Activated CD4-positive, alpha-beta T cell treated with anti-CD3 and anti-CD28 coated beads, Interleukin-2, amount 50 U/mL, for 4 hours (primary cell): ENCODE measurements at places on chromosomes 13 and 19.
A peak's percentile ranks its signal among the peaks of the same experiment; 100 is the strongest.

GRCh38 chr19:31497709-31498108 is 148.5 kb upstream of the TSHZ3 start:
- DNase-seq = no peak

- no peak for DNase-seq
Measured at GRCh38 chr19:35585848-35586247, at the start of gene PMIS2. PMIS2 (plus strand) TSS chr19:35586173; CDS start chr19:35586260, 87 bp downstream.

DNA sequence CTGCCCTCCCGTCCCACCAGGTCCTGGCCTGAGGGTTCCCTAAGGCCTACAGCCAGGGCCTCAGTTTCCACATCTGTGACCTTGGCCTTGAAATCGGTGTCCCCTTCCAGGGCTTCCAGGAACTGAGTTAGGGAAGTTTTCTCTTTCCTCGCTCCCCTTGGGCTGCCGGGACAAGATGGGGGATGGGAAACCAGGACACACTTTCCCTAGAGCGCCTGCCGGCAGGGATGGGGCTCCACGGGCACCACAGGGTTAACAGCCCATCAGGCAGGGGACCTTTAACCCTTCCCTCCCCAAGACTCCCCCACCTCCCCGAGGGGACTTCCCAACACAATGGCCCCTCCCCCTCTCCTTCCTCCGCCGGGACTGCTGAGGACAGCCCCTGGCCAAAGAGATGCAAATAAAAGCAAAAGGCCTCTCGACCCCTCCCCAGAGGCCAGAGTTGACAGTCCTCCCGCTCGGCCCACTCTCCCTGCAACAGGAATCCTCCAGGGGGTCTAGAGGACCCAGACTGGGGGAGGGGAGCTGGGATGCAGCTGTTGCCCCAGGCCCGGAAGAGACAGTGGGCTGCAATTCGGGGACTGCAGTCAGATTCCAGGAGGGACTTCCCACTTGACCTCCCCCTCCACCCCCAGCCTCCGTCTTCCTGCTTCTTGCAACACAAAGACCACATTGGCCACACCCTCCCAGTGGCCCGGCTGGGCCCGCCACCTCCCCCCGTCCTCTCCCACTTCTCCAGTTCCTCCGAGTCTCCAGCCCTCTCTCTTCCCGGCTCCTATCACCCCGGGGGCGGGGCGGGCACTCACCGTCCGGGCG is 3.4 kb downstream of the BBC3 start:
- no peak for DNase-seq

DNA sequence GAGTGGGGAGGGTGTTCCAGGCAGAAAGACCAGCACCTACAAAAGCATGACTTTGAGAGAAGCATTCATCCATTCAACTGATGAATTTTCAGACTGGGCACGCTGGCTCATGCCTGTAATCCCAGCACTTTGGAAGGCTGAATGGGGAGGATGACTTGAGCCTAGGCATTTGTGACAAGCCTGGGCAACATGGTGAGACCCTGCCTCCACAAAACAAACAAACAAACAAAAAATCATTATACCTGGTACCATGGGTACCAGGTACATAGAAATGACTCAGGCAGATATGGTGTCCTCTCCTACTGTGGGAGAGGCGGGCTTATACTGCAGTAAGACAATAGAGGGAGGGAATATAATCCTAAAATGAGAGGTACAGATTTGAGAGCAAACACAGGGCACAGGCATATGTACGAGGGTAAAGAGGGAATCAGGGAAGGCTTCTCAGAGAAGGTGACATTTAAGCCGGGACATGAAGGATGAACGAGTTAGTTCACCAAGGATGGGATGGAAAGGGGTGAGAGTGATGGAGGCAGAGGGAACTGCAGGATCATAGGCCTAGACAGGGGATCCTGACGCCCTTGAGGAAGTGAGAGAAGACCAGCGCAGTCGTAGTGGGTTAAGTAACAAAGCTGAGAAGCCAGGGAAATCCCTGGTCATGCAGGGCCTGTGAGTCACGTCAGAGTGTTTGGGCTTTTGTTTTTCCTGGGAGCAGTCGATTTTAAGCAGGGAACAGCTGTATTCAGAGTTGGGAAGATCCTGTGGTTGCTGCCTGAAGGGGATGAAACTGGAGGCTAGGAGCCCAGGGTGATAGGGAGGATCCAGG is 2.9 kb downstream of the CYP2S1 start:
- no peak for DNase-seq

- peak; percentile 41 for DNase-seq
Measured at GRCh38 chr19:18419699-18420460, 682 bp downstream of the SSBP4 start.

DNA sequence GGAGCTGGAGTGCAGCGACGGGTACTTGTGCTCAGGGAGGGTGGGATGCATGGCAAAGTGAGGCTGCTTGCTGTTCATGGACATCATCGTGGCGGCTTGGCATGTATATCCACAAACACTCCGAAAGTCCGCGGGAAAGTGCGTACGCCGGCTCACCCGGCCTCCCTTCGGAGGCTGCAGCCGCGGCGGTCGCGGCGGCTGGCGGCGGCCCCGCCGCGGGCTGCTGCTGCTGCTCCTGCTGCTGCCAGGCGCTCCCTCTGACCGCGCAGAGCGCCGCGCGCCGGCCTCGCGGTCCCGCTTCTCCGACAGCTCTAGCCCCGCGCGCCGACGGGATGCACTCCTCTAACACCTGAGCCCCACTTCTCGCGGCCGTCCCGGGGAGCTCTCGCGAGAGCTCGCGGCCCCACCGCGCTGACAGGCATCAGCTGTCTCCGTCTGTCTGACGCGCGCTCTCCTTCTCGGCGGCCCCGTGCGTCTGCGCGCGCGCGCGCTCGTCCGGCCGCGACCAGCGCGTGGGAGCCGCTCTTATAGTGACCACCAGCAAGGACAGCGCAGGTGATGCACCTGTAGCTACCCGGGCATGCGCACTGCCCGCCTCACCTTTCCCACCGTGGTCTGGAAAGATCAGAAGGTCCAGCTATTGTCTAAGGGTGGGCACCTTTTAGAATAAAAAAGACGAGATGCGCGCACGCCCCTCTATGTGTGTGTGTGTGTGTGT is at the start of gene POU4F1:
POU4F1 (minus strand) TSS at position 313 of the 718 bp plus-strand sequence; CDS start at position 87, 226 bp downstream.
- peak; percentile 46 for DNase-seq

DNA sequence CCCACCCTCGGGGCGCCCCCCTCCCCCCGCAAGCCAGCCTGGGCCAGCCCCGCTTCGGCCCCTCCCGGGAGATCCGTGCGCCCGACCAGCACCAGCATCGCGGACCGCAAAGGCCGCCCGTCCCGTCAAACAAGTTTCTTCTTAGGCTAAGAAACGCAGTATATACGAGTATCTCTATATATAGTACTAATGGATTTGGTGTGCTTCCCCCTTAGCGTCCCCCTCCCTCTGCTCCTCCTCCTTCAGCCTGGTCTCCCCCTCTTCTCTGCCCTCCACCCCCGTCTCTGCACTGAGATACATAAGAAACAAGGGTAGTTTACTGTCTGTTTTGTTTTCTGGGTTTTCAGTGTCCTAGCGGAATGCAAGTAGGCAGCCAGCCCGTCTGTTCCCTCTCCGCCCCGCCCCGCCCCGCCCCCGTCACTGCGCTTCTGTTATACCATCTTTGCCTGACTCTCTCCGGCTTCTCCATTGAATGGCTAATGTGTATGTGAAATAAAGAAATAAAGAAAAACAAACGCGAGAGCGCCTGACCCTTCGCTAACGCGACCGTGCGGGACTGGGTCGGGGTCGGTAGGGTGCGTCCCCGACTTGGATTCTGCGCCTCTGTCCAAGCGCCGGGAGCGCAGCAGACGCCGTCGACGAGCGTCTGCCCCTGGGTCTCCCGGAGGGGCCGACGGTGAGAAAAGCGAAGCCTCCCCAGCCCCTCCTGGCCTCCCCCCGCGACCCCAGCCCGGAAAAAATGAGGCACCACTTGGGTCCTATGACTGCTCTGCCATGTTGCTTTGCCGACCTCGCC is 4.2 kb downstream of the LYL1 start:
- DNase-seq = no peak
